Right cardiac atrium (tissue), 5 donors: ENCODE measurements at places on chromosomes 11 and 22. TPM values are rescaled to one million over a fixed set of nuclear protein-coding genes. Genes with fewer than 3 reads are reported as not detected.

- no peak for DNase-seq
Observed at GRCh38 chr22:45784357-45785277, 113.0 kb downstream of the ATXN10 start.

- no peak for DNase-seq
Observed at GRCh38 chr11:76444065-76444383, 794 bp upstream of the EMSY start.

GRCh38 chr11:73999581-74000306 lies 9.1 kb downstream of the UCP3 start:
- DNase-seq: no peak

- peak; percentile 29 for DNase-seq
Observed at GRCh38 chr22:50229370-50229769, 15.5 kb downstream of the TUBGCP6 start.

- peak; percentile 64 for DNase-seq
Observed at GRCh38 chr22:36862251-36863242, 1.7 kb downstream of the NCF4 start.

- DNase-seq: no peak
Observed at GRCh38 chr22:28186641-28187040, 267.6 kb upstream of the PITPNB start.

- DNase-seq: no peak
Observed at GRCh38 chr22:22127100-22127499, 117.5 kb upstream of the VPREB1 start.

DNA sequence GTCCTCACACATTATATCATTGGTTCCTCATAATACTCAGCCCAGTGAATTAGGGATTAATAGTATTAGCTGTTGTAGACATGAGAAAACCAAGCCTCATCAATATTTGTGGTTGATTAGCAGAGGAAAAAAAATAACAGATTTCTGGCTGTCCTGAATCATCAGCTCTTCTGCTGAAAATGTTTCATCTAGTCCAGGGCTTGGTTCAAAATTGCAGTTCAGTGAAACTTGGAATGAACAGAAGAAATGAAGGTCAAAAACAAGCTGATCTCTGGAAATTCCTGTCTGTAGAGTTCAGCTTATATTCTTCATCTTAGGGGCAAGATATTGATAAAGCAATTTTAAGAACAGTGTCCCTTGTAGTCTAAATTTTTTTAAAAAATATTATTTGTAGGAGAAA lies 361.1 kb upstream of the CCDC179 start:
- no peak for DNase-seq

DNA sequence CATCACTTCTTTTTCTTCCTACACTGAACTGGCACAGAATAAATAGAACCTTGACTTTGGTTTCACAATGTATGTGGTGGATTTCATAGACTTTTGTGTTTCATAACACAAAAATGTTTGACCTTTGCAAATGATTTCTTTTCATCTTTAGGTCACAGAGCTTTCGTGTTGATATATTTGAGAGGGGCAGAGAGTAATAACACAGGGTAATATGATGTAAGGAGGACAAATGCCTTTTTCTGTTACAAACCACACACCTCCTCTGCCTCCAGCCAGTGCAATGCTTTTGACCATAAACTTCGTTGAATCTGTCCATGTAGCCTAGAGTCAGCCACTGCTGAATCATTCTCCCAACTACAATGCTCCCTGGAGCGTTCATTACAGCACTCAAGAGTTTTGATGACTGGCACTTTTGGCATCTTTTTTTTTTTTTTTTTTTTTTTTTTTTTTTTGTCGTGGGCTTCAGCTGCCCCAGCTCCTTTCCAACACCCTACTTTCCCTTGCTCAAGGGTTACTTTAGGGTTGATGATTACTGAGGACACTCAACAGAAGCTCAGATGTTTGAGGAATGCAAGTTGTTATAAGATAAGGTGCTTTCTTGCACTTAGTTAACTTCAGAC lies 11.4 kb upstream of the CAT start:
- DNase-seq: no peak

- DNase-seq: no peak
Observed at GRCh38 chr11:102985850-102986249, 30.3 kb upstream of the MMP13 start.

DNA sequence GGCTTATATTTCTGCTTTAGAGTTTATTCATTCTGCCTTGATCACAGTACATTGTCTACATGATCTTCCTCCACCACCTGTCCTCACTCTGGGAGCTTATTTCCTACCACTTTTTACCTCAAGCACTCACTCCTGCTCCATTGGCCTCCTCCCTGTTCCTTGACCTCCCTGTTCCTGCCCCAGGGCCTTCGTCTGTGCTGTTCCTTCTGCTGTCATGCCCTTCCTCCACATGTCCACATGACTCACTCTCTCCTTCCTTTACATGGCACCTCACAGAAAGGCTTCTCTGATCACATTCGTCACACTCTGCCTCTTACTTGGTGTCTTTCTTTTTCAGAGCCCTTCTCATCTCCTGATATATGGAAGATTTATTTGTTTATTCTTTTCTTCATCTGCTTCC lies 103.0 kb downstream of the FBXO7 start:
- no peak for DNase-seq

GRCh38 chr22:33018232-33018864 lies 39.8 kb downstream of the SYN3 start:
- DNase-seq: peak; percentile 83

DNA sequence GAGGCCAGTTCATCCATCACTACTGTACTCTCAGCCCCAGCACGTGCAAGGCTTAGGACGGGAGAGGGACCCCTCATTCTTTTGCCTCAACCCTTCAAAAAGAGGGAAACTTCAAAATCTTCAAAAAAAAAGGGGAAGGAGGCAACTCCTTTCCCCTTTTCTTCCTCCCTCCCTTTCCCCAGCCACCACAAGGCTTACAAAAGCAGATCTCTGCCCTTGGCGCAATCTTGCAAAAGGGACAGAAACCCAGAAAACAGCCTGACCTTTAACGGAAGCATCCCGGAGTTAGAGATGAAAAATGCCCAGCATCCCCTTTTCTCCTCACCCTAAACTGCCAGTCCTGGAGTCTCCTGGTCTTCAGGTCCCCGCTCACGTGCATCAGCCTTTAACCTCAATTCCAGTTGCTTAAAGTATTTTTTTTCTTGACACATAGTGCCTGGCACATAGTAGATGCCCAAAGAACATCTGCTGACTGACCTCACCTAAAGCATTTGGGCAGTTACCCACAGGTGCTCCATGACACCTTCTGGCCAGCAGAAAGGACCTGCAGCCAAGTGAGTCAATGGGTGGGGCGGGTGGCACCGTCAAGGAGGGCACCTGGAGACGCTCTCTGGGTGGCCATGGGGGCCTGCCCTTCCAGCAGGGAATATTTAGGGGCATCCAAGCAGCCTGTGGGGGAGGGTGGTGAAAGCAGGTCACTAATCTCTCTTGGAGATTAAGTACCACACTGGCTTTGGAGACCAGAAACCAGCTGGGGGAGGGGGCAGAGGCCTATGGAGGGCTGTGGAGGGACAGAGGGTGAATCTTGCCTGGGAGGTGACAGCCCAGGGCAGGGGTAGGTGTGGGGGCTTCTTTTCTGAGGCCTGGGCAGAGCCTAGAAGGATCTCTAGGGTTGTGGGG lies 16.3 kb downstream of the NECTIN1 start:
- DNase-seq: no peak

- no peak for DNase-seq
Observed at GRCh38 chr11:79857377-79858214, 416.8 kb upstream of the TENM4 start.

- DNase-seq: no peak
Observed at GRCh38 chr11:99781074-99781473, 760.3 kb downstream of the CNTN5 start.

GRCh38 chr22:43926349-43926710 lies 2.7 kb downstream of the PNPLA3 start:
- no peak for DNase-seq

DNA sequence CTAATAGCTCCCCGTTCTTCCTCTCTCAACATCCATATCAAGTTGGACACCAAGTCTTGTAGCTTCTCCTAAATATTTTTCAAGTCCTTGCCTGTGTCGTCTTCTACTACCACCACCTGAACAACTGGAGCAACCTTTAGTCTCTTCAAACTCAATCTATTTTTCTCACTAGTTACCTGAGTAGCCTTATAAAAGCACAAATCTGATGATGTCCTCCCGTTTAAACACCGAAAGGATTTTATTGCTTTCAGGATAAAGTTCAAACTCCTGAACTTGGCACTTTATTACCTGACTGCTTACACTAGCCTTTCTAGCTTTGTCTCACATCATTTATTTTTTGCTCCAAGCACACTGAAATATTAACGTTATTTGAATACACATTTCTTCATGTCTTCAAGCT lies 1.3 kb upstream of the PAK1 start:
- no peak for DNase-seq

TMEM45B gene
- total RNA-seq: not detected

- no peak for DNase-seq
Observed at GRCh38 chr22:21834869-21835268, 32.6 kb downstream of the MAPK1 start.

ARHGAP8 gene
- 0.26 TPM for total RNA-seq

DNA sequence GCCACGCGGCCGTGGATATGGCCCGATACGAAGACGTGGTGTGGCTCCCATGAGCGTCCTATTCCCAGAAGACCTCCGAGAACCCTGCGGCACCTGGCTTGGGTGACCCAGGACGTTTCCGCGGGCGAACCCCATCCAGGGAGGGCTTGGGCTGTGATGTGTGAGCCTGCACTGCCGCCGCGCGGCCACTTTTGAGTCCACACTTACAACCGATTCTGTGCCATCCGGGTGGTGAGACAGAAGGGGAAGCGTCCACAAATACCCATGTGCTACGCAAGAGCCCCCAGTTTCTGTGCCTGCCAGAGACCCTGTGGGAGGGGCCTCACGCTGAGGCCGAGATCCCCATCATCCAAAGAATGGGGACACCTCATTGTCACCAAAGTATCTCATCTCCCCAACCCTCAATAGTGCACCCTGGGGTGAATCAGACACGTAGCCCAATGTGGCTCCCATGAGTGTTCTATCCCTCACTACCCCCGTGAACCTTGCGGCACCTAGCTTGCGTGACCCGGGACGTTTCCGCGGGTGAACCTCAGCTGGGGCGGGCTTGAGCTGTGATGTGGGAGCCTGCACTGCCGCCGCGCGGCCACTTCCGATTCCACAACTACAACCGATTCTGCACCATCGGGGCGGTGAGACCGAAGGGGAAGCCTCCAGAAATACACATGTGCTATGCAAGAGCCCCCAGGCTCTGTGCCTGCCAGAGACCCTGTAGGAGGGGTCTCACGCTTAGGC lies 4.6 kb upstream of the H19 start:
- no peak for DNase-seq

GRCh38 chr11:30485222-30485621 lies 100.9 kb downstream of the MPPED2 start:
- no peak for DNase-seq

SCGB1D2 gene
- total RNA-seq: not detected

DNA sequence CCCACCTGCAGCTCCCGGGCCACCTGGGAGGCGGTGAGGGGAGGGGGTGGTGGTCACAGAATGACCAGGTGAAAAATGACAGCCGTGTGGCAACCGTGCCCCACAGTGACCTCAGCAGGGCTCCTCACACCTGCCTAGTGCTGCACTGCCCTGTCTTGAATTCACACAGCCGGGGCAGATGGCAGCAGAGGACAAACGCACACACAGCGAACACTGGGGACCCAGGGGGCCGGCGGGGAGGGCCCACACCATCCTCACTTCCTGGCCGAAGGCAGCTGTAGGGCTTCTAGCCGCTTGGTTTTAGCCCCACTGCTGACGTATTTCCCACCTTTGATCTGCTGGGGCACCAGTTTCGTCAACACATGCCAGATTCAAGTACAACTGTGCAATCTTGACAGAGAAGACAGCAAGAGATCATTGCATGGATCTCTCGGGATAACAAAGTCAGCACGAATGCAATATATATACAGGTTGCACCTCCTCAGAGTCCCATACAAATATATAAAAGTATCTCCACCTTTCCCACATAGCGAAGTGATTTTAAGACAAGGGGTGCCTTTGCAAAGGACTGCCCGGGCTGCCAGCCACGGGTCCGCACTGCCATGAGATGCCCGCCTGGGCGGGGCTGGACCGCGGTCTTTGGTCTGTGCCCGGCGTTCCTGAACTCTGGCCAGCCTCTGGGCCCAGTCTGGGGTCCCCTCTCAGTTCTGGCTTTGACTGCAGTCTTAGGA lies 26.9 kb downstream of the TRMU start:
- peak; percentile 60 for DNase-seq

DNA sequence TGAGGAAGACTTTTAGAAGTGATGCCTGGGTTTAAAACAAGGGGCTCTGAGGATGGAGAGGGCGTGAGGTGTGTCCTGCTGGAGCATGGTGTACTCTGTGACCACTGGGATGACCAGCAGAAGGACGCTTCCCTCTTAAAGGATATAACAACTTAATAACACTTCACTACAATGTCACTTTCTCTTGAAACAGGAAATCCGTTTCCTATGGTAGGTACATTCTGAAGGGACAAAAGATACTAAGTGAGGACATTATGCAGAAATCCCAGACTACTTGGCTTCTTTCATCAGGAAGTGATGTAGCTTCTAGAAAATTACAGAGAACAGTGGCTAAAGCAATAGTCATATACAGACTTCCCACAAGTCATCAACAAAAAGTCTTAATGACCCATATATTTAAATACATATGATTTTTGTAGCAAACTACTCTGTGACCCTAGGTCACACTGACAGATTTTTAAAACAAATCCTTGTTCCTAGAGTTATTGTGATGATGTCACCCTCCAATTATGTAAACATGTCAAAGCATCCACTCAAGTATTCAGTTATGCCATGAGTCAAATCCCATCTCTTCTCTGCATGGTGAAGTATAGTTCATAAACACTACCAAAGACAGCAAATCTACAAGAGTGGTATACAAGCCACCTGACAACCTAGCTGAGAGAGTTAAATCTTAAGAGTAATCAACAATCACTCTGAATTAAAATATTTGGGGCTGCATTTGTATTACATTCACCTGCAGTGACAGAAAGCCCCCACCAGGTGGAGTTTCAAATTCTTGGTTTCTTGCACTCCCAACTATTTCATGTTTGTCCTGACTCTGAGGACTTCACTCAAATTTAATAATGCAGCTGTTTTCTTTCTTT lies 32.8 kb downstream of the PITPNB start:
- DNase-seq: no peak

GRM5 gene
- total RNA-seq: not detected

RFPL2 gene
- total RNA-seq: not detected

GRCh38 chr11:104338186-104338585 lies 174.2 kb upstream of the PDGFD start:
- no peak for DNase-seq

GRCh38 chr11:57214098-57214417 lies 23.0 kb downstream of the APLNR start:
- no peak for DNase-seq
